GM23338 (cell line): ENCODE measurements at places on chromosomes 4 and X. TPM values are rescaled to one million over a fixed set of nuclear protein-coding genes. Genes with fewer than 3 reads are reported as not detected.

The PABPC1L2A gene
- 1.0 and 1.4 TPM in 2 replicates for total RNA-seq

The CXCL6 gene
- total RNA-seq, result 7.2 and 9.5 TPM in 2 replicates

The SLC10A6 gene
- total RNA-seq, result not detected in 2 replicates

The RAB9B gene
- total RNA-seq, result 0.28 and 0.78 TPM in 2 replicates

The KCND1 gene
- 5.3 and 5.6 TPM in 2 replicates for total RNA-seq

The COL25A1 gene
- total RNA-seq, result 3.8 and 5.6 TPM in 2 replicates

The DMD gene
- total RNA-seq, result 7.6 and 12.5 TPM in 2 replicates

The LONRF3 gene
- total RNA-seq, result 0.10 and 0.12 TPM in 2 replicates

The SLITRK4 gene
- 4.0 and 6.0 TPM in 2 replicates for total RNA-seq

DNA sequence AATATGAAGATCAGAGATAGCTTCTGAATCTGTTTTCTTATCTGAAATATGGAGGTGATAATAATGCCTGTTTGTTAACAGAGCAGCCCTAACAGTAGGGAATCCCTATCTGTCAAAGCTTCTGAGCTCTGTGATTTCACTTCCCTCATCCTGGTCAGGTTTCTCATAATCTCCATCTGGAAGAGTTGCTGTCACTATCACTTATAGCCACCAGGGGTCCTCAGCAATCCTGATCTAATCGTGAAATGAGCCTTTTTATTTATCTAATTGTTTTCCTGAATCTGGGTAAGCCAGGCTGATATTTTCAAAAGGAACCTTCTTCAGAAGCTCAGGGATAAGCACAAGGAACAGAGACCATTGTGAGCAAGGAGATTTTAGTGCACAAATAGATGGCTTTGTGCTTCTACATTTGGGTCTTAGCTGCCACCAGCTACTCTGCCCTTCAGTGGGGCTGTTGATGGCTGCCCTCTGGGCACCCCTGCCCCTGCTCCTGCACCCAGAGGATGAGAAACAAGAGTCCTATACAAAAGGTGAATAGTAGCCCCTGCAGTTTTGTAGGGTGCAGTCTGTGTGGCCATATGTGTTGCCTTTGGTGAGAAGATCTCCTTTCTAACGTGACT lies 196.4 kb upstream of the RADX start:
- peak; percentile 48 for DNase-seq

DNA sequence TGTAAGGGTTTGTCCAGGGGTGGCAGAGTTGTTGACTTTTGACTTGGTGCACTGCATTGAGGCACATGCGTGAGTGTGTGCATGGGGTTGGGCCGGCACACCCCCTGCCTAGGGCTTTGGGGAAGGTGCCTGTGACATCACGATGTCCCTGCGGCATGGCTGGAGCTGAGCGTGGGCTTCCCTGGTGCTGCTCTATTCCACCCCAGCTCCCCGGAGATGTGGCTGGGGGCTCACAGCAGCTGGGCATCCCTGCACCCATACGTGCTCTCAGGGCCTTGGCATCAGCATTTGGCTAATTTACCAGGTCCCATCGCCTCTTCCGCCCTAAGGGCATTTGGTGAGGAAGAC lies 5.7 kb downstream of the PSAPL1 start:
- DNase-seq, result no peak

DNA sequence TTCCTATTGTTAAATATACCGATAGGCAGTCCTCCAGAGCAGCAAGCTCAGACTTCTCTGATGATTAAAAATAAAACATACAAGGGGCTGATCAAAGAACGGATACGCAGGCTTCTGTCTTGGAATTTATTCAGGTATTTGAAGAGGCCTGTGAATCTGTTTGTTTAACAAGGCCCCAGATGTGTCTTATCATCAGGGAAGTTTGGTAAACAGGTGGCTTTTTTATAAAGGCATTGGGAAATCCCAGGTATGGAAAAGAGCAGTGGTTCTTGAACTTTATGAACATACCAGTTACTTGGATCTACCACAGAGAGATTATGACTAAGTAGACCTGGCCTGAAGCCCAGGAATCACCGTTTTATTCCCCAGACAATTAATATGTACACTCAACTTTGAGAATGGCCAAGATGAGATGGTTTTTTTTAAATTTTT lies 47.9 kb downstream of the SOWAHB start:
- DNase-seq, result no peak

- no peak for DNase-seq
Measured at GRCh38 chr4:26150948-26151347, 169.9 kb upstream of the RBPJ start.
